Heart right ventricle (tissue), 16 donors: ENCODE measurements at places on chromosomes 5 and 9.

- no peak for DNase-seq
- H3K36me3 ChIP-seq, result no peaks in the 10 kb centered on the region
- H3K4me1 ChIP-seq, result no peaks in the 10 kb centered on the region
- H3K27me3 ChIP-seq, result no peaks in the 10 kb centered on the region
These were observed 355.9 kb upstream of the TLE4 start for GRCh38 chr9:79215821-79216220.

DNA sequence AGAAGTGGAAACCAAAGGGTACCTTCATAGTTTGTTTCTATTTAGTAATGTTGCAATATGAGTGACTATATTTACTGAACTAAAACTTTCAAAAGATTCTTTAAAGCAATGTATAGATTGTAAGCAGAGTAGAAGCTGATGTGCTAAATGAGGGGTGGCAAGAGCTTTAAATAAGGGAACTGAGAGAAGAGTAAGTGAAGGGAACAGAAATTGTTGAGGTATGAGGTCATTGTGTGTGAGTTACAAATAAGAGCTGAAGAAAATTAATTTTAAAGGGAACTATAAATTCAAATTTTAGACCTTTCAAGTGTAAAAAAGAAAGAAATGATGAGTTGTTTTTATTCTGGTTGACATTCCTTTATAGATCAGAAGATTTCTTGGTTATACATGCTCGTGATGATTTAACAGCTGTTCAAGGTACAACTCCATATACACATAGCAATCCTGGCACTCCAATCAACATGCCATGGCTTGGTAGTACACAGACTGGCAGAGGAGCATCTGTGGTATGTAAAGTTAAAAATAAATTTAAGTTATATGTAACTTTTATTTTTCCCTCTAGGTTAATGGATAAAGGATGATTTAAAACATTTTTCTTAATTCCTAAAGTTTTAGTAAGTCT is 135.1 kb upstream of the TNFAIP8 start:
- no peak overlapping the region for H3K4me3 ChIP-seq
- no peaks in the 10 kb centered on the region for H3K4me1 ChIP-seq
- H3K27ac ChIP-seq, result no peak overlapping the region
- no peak for DNase-seq
- peaks cover 10% of the 10 kb centered on the region for H3K36me3 ChIP-seq

DNA sequence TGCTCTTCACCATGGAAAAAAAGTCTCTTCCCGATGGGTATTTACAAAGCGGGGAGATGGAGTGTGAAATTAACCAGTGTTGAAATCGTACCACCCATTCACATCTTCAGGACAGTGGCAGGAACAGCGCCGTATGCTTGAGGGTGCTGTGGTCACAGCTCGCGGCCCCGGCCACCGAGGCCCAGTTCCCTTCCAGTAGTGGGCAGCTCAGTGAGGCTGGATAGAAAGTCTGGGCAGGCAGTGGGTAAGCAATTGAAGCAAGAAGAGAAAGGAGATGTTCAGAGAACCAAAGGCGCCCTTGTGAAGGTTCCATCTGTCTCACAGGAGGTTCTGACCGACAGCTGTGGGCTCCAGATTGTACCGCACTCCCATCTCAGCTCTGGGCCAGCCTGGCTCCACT is 59.1 kb downstream of the SECISBP2 start:
- no peaks in the 10 kb centered on the region for H3K36me3 ChIP-seq
- no peak overlapping the region for H3K4me3 ChIP-seq
- H3K27me3 ChIP-seq, result no peaks in the 10 kb centered on the region
- H3K4me1 ChIP-seq, result no peaks in the 10 kb centered on the region

DNA sequence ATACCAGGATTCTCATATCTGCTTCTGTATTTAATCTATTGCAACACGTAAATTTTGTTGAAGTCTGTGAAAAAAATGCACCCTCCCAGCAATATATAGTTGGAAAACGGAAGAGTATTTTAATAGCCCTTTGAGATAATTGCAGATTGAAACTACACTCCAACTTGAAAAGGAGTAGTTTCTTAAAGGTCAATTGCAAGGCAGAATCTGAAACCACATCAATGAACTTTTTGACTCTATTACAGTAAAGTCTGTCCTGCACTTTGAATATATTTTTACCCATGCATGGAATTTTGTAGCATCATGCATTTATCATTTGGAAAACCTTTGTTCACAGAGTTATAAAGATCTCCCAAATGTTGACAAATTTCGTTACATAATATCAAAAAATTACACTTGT is 311.6 kb upstream of the NREP start:
- no peaks in the 10 kb centered on the region for H3K27me3 ChIP-seq
- no peak for DNase-seq
- H3K4me1 ChIP-seq, result no peaks in the 10 kb centered on the region
- H3K27ac ChIP-seq, result no peak overlapping the region

DNA sequence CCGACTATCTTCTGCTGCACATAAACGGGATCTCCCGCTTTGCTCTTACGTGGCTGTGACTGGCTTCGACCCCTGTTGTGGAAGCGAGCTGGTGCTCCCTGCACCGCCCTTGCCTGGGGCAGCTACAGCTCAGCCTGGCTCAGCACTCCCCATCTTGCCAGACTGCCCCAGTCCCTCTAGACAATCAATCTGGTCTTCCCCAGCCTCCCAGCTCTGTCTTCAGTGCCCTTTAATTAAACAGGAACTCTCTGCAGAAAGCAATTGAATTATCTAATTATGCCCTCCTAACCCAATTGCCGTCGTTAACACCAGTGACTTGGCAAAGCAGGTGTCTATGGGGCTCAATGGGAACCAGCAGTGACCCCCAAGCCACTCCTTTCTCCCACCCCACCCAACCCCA is 18.9 kb upstream of the NTNG2 start:
- H3K27ac ChIP-seq, result no peak overlapping the region
- no peak for DNase-seq
- H3K36me3 ChIP-seq, result no peaks in the 10 kb centered on the region
- peaks cover 6% of the 10 kb centered on the region for H3K4me1 ChIP-seq
- H3K4me3 ChIP-seq, result no peak overlapping the region

- no peaks in the 10 kb centered on the region for H3K36me3 ChIP-seq
- H3K4me3 ChIP-seq, result no peak overlapping the region
- no peak for DNase-seq
- no peak overlapping the region for H3K27ac ChIP-seq
These were observed 83.7 kb upstream of the IL12B start for GRCh38 chr5:159414021-159414420.

DNA sequence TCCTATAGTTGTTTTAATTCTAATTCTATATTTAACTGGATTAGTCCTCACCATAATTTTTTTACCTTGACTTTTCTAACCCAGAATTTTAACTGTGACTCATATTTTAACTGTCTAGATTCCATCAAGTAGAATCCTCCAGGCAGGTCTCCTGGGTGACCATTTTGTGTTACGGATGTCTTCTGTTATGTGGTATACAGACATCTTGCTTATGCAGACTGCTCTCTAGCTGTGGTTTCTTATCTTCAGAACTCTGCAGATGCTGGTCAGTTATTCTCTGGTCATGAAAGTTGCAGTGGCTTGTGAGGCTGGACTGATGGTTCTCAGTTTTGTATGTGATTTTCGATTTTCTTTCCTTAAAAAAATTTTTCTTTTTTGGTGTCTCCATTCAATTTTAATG is 139.4 kb downstream of the ATG10 start:
- no peak for DNase-seq
- no peak overlapping the region for H3K27ac ChIP-seq

- peaks cover 46% of the 10 kb centered on the region for H3K4me1 ChIP-seq
- peaks cover 9% of the 10 kb centered on the region for H3K36me3 ChIP-seq
- no peaks in the 10 kb centered on the region for H3K27me3 ChIP-seq
- H3K27ac ChIP-seq, result peak overlapping the region; percentile 4
These were observed 42.3 kb downstream of the MACROH2A1 start for GRCh38 chr5:135356522-135357318.

DNA sequence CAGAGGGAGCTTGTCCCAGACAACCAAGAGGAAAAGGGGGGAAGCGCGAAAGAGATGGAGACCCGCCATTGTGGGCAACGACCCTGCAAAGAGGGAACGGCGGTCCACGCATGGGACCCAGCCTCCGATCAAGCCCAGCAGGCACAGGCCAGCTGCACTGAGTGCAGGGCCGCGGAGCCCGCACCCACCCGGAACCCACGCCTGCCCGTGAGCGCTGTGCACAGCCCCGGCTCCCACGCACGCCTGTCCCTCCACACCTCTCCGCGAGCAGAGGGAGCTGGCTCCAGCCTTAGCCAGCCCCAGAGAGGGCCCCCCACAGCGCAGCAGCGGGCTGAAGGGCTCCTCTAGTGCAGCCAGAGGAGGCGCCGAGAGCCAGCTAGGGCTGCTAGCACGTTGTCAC is 416.5 kb downstream of the DMRTA1 start:
- no peaks in the 10 kb centered on the region for H3K27me3 ChIP-seq
- H3K4me3 ChIP-seq, result no peak overlapping the region
- no peak for DNase-seq

DNA sequence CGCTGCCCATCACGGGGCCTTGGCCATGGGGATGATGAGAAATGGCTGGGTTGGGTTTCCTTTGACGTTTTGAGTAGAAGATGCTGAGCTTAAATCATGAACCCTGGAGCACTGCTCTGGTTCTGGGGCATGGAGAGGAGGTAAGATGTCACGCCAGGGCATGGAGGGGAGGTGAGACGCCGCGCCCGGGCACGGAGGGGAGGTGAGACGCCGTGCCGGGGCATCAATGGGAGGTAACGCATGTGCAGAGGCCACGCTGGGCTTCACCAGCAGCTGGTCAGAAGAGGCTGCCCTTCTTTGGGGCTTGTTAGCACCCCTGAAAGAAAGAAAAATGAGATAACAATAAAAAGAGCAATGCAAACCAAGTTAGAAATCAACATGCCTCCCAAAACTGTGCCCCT is 322.5 kb upstream of the IRX4 start:
- H3K27me3 ChIP-seq, result peaks cover 12% of the 10 kb centered on the region
- H3K27ac ChIP-seq, result no peak overlapping the region
- no peak overlapping the region for H3K4me3 ChIP-seq
- no peaks in the 10 kb centered on the region for H3K4me1 ChIP-seq

GRCh38 chr5:139046551-139046950 is 151.6 kb downstream of the SIL1 start:
- no peak for DNase-seq
- no peak overlapping the region for H3K27ac ChIP-seq
- peaks cover 4% of the 10 kb centered on the region for H3K36me3 ChIP-seq
- H3K4me3 ChIP-seq, result no peak overlapping the region
- H3K27me3 ChIP-seq, result no peaks in the 10 kb centered on the region

GRCh38 chr9:125493384-125493783 is 213.6 kb downstream of the MAPKAP1 start:
- no peaks in the 10 kb centered on the region for H3K36me3 ChIP-seq
- no peaks in the 10 kb centered on the region for H3K27me3 ChIP-seq
- no peak for DNase-seq
- H3K27ac ChIP-seq, result no peak overlapping the region
- H3K4me3 ChIP-seq, result no peak overlapping the region
